Adrenal gland (tissue), 19 donors: ENCODE measurements at places on chromosomes 16 and 17.

- H3K27me3 ChIP-seq = peaks cover 43% of the 10 kb centered on the region
- H3K4me3 ChIP-seq = no peak overlapping the region
- no peaks in the 10 kb centered on the region for H3K36me3 ChIP-seq
Observed at GRCh38 chr16:1874854-1875253, 2.9 kb upstream of the MEIOB start.

- H3K36me3 ChIP-seq = no peaks in the 10 kb centered on the region
- DNase-seq = no peak
- H3K4me3 ChIP-seq = no peak overlapping the region
- no peaks in the 10 kb centered on the region for H3K4me1 ChIP-seq
Observed at GRCh38 chr17:71455219-71455618, 665.6 kb upstream of the SOX9 start.

DNA sequence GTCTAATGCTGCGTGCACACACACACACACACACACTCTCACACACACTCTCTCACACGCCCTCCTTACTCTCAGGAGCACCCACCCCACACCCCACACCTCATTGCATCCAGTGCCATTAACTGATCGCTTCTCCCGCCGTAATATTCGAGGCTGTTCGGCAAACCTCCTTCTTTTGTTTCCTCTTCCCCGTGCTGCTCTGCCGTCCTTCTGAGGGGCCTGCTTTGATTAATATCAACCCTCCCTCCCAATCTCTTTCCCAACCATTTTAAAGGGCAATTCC lies 156.2 kb upstream of the TNRC6C start:
- no peak overlapping the region for H3K27ac ChIP-seq
- H3K27me3 ChIP-seq = no peaks in the 10 kb centered on the region
- no peaks in the 10 kb centered on the region for H3K4me1 ChIP-seq
- H3K36me3 ChIP-seq = no peaks in the 10 kb centered on the region
- DNase-seq = no peak

DNA sequence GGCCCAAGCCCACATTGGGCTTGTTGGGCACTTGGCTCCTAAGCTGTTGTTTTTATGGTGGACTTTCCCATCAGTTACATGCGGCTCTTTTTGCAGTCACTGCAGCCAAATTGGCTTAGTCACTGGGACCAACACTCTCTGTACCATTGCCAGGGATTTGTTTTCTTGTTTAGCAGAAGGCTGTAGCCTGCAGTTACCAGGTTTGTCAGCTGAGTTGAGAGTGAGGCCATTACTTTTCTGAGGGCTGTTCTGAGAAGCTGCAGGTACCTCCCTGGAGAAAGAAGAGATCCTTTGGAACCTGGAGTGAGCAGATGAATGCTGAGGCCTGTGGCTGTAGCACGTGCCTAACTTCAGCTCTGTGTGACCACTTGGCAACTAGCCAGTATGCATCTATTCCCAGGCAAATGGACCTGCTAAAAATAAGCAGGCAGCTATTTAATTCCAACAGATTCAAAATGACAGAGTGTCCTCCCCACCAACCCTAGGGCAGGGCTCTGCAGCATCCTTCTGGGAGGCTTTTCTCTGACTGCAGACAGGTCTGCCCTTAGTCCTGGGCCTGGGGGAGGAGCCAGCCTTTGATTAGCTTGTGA lies 12.9 kb downstream of the AKAP1 start:
- peaks cover 24% of the 10 kb centered on the region for H3K4me1 ChIP-seq
- no peaks in the 10 kb centered on the region for H3K36me3 ChIP-seq
- peak; percentile 78 for DNase-seq
- no peaks in the 10 kb centered on the region for H3K27me3 ChIP-seq
- H3K27ac ChIP-seq = peak overlapping the region; percentile 80
- no peak overlapping the region for H3K4me3 ChIP-seq

- H3K27ac ChIP-seq = no peak overlapping the region
- DNase-seq = no peak
- H3K27me3 ChIP-seq = no peaks in the 10 kb centered on the region
Observed at GRCh38 chr16:50146479-50147435, 6.3 kb upstream of the TENT4B start.

GRCh38 chr17:30196504-30196903 lies 39.0 kb downstream of the SLC6A4 start:
- H3K4me1 ChIP-seq = no peaks in the 10 kb centered on the region
- H3K36me3 ChIP-seq = no peaks in the 10 kb centered on the region

DNA sequence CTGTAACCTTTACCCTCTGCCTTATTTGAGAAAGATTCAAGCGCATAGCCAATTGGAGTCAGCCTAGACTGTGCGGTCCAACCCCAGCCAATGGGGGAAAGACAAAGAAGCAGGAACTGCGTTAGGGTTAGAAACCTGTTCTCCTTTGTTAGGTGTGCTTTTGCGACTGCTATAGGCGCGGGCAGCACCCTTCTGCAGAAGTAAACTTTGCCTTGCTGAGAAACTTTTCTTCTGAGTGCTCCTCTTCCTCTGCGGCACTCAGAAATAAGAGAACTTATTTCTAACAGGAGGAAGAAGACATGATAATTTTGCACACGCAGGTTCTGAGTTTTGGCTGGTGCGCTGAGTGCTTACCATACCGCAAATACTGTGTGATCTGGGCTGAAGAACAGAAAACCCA lies 9.0 kb downstream of the TXNL4B start:
- no peaks in the 10 kb centered on the region for H3K4me1 ChIP-seq
- no peaks in the 10 kb centered on the region for H3K27me3 ChIP-seq
- DNase-seq = no peak
- no peak overlapping the region for H3K27ac ChIP-seq

DNA sequence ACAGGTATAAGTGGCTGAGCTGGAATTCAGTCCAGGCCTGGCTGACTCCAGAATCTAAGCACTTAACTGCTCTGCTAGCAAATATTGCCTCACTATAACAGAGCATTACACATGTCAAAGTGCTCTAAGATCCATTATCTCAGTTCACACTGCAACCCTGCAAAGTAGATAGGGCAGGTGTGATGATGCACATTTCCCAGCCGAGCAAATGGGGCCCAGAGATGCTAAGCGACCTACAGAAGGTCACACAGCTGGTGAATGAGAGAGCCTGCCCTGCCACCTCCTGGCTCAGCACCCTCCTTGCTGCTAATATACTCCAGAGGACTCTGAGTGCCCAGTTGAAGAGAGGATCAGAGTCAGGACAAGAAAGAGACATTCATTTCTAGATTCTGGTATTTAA lies 73.6 kb upstream of the CCL1 start:
- H3K4me1 ChIP-seq = no peaks in the 10 kb centered on the region
- DNase-seq = no peak
- no peak overlapping the region for H3K27ac ChIP-seq
- H3K27me3 ChIP-seq = no peaks in the 10 kb centered on the region

DNA sequence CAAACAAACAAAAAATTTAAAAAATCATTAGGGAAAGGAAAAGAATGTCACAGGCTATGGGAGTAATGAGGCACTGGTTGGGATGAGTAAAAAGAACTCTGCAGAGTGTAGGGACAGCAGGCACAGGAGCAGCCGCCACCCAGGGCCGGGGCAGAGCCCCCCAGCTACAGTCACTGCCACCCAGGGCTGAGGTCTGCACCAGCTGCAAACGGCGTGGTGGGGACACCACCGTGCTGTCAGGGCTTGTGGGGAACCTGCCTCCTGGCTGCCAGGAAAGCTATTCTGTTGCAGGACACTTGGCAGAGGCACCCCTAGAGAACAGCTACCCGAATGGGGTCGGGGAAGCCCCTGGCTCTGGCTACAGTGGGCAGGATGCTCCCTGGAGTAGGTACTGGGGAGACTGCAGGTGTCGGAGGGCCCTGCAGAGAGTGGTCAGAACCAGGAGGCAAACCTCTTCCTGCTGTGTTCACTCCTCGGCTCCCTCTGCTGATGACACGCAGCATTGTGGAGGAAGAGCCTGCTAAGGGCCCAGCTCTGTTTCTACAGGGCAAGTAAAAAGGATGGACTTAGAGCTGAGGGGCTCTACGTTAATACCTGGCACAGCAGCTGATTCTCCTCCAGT lies 32.3 kb upstream of the CAPN15 start:
- H3K4me3 ChIP-seq = no peak overlapping the region
- H3K4me1 ChIP-seq = no peaks in the 10 kb centered on the region
- H3K27ac ChIP-seq = no peak overlapping the region
- H3K27me3 ChIP-seq = no peaks in the 10 kb centered on the region
- peaks cover 20% of the 10 kb centered on the region for H3K36me3 ChIP-seq
- DNase-seq = no peak

DNA sequence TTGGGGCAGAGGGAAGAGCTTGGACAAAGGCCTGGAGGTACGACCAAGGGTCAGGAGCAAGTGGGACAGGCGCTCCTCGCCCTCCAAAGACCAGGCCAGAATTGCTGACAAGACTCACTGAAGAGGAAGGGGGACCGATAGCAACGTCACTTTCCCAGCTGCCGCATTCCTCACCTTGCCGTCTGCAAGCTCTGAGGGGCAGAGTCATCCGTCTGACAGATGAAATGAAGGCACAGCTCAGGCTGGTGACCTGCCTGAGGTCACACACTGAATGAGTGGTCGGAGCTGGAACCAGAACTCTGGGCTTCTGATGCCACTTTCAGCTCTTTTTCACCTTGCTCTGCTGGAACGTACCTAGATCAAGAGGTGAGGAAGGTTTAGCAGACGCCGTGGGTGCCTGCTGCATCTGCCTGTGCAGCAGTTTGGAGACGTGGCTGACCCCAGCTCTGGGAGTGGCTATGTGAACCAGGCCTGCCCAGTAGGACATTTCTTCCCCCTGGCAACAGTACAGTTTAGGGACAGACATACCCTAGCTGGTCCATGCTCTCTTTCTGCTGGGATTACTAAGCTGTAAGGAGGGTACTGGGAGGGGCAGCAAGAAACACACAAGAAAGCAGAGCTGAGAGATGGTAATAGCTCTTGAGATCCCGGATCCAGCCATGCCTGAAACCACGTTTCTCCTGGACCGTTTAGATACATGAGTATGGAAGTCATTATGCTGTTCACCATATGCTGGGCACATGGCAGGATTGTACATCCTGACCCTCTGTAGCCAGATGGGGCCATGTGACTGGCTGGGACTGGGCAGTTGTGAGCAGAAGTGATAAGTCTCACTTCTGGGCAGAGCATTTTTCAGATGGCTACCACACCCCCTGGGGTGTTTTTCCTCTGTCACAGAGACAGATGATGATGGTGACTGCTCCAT lies 50.9 kb downstream of the IL21R start:
- no peak overlapping the region for H3K27ac ChIP-seq
- H3K27me3 ChIP-seq = peaks cover 5% of the 10 kb centered on the region
- H3K4me3 ChIP-seq = no peak overlapping the region
- H3K36me3 ChIP-seq = no peaks in the 10 kb centered on the region
- H3K4me1 ChIP-seq = no peaks in the 10 kb centered on the region

GRCh38 chr16:58843675-58844074 lies 109.6 kb upstream of the GOT2 start:
- no peaks in the 10 kb centered on the region for H3K27me3 ChIP-seq
- DNase-seq = no peak
- H3K36me3 ChIP-seq = no peaks in the 10 kb centered on the region
- H3K4me1 ChIP-seq = no peaks in the 10 kb centered on the region

GRCh38 chr17:4576161-4576558 lies 8.2 kb upstream of the SMTNL2 start:
- H3K27me3 ChIP-seq = no peaks in the 10 kb centered on the region
- no peaks in the 10 kb centered on the region for H3K36me3 ChIP-seq
- DNase-seq = no peak
- no peak overlapping the region for H3K27ac ChIP-seq
- H3K4me3 ChIP-seq = no peak overlapping the region
- H3K4me1 ChIP-seq = no peaks in the 10 kb centered on the region

DNA sequence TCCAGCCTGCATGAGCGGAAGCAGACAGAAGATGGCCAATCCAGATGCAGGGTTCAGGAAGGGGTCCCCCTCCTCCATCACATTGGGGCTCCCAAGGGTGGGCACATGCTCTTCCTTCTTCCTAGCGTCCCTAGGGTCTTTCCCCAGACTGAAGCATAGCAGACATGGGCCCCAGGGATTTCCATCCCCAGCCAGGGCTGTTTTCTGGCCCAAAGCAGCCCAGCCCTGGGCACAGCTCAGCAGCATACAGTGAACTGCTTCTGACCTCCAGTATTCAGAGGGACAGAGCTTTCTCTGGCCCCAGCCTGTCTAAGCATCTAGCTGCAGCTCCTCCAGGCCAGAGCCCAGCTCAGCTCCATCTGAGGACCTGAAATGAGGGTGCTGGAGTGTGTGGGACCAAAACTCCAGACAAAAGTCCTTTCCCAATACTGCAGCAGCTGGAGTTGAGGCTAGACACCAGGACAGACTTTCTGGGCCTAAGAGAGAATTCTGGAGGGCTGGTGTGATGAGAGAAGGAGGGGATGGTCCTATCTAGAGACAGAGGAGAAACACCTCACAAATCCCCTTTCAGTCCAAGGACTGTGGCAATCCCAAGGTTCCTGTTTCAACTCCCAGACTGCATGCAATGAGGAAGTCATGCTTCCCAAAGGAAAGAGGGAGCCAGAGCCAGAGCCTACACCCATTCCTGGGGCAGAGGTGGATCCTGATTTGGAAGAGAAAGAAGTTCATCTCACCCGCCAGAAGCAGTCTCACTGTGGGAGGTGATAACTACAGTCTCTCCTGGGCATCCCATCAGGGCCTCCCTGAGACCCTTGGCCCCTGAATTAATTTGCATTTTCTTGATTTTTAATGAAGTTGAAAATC lies 4.5 kb upstream of the FOXN1 start:
- DNase-seq = no peak
- no peaks in the 10 kb centered on the region for H3K36me3 ChIP-seq
- peaks cover 4% of the 10 kb centered on the region for H3K27me3 ChIP-seq
- H3K4me1 ChIP-seq = no peaks in the 10 kb centered on the region
- H3K27ac ChIP-seq = no peak overlapping the region
